ENCODE measurements at places on chromosomes 11 and 22.

DNA sequence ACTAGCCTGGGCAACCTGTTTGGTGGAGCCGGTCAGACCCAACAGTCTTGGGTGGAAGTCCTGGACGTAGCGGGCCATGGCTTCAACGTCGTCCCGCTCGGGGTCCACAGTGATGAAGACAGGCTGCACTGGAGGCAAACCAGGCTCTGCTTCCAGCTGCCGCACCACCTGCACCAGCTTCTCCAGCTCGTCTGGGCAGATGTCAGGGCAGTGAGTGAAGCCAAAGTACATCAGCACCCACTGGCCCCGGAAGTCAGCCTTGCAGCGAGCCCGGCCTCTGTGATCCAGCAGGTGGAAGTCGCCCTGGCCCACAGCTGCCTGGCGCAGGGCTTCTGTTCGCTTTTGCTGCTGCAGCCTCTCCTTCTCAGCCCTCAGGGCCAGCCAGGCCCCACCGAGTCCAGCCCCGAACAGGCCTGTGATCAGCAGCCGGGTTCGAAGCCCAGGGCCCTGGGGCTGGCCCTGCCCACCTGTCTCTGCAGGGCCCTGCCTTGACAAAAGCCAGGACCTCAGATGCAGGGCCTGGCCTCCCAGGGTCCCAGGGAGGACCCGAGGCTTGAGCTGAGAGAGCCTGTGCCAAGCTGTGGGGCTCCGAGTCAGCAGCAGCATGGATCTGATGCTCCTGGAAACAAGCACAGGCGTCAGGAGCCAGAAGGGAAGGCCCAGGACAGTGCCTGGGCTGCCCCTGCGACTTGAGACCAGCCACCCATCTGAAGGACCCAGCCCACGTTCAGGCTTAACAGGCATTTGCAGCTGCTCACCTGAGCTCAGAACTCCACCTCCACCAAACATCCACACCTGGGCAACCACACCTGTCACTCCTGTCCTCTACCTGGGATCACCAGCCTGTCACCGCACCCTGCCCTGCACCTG, 1.4 kb downstream of the SCO2 start:
- DNase-seq, result no peak

DNA sequence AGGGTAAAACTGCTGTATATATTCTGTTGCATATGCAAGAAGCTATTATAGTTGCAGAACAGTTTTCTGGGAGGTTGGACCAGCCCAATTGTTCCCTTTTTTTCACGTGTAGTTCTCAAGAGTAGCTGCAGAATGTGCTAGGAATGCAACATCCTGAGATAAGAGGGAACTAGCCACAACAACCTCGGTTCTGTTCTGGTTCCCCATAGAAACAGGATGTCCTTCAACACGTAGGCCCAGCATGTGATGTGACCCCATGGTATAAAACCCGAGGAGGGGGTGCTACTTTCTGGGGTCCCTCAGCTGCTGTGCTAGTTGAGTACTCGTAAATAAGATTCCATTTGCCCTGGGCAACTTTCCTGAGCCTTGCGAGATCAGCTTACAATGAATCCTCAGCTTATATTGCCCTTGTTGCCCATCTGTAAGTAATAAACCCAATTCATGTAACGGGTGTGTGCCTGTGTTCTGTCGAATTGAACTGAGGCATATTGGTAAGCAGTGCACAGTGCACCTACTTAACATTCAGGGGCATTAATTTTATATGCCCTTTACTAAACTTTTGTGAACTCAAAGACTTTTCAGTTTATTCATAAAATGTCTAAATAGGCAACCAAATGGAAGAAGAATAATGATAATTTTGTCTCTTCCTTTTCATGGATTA, 23.0 kb upstream of the TRAF6 start:
- DNase-seq, result no peak

GRCh38 chr11:32562839-32563599, 20.6 kb upstream of the EIF3M start:
- no peak for DNase-seq

DNA sequence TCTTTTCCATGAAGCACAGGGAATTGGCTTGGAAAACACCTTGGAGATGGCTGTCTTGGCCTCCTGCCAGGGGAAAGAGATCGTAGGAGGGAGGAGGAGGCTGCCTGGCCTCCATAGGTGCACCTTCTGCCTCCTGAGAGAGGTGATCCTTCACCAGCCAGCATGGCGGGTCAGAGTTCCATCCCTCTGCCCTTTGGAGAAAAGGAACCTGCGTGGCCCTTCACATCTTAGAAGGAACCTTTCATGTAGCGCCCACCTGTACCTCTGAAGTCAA, 58.2 kb upstream of the DRD2 start:
- DNase-seq, result no peak

DNA sequence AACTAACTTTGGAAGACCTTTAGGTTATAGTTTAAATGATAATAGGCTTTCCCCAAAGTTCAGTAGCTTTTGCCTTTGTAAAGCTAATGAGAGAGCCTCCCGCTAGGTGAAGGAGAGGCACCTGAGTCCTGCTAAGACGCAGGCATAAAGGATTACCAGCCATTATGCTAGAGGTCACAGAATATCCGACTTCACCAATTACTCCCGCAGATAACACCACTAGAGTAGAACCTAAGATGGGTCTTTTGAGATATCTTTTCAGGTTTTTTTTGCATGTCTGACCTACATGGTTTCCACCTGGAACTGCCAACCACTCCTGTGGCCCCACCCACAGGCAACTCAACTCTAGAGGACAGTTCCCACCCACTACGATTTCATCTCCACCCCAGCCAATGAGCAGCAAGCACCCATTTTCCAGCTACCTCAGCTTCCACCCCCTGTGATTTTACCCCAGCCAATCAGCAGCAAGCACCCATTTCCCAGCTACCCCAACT, 314.3 kb downstream of the BRD1 start:
- DNase-seq, result no peak

- no peak for DNase-seq
Measured at GRCh38 chr11:128906185-128907050, 15.3 kb downstream of the KCNJ5 start.

- DNase-seq, result no peak
Measured at GRCh38 chr22:33302549-33302948, 244.4 kb upstream of the SYN3 start.

All from EL (cell line).